ENCODE measurements at places on chromosomes 16 and 17. TPM values are rescaled to one million over a fixed set of nuclear protein-coding genes. Genes with fewer than 3 reads are reported as not detected.

CCL17 gene
- total RNA-seq, result not detected

CLEC19A gene
- not detected for total RNA-seq

SMIM36 gene
- not detected for total RNA-seq

DDX5 gene
- 1,182 TPM for total RNA-seq

CD68 gene
- total RNA-seq, result 32.5 TPM

- H3K4me1 ChIP-seq, result peaks cover 10% of the 10 kb centered on the region
- peaks cover 3% of the 10 kb centered on the region for H3K27me3 ChIP-seq
- no peaks in the 10 kb centered on the region for H3K36me3 ChIP-seq
These were observed 188.8 kb downstream of the RAB11FIP4 start for GRCh38 chr17:31580316-31580705.

DNA sequence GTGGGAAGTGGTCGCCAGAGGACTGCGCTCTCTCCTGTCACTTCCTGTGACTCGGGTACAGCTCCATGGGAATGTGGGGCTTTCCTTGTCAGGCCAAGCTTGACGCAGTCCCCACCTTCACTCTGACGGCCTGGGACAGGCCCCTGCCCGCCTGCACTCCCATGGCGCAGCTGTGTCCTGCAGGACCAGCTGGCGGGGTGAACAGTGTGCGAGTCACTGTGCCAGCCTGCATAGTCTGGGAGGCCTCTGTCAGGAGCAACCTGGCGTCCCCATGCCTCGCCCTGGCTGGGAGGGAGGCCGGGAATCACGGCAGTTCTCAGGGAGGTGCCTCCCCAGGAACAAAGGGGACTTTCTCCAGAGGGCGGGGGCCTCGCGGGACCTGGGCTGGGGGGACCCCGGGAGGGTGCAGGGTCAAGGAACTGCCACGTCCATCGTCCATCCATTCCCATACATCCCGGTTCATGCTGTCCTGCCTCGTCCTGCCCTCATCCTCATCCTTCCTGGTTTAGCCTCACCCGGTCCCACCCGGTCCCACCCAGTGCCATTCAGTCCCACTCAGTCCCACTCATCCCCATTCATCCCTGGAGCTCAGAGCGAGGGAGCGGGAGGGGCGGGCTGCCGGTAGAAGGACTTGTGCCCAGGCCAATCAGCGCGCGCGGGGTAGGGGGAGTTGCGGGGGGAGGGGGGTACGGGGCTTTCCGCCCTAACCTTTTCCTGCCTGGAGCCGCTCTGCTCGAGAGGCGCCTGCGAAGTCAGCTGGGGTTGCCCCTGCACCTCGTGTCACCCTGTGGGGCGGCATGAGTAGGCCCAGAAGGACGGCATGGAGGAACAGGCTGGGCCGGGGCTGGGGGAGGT, 13.4 kb downstream of the FLYWCH1 start:
- H3K4me3 ChIP-seq, result no peak overlapping the region
- H3K27me3 ChIP-seq, result no peaks in the 10 kb centered on the region

DNA sequence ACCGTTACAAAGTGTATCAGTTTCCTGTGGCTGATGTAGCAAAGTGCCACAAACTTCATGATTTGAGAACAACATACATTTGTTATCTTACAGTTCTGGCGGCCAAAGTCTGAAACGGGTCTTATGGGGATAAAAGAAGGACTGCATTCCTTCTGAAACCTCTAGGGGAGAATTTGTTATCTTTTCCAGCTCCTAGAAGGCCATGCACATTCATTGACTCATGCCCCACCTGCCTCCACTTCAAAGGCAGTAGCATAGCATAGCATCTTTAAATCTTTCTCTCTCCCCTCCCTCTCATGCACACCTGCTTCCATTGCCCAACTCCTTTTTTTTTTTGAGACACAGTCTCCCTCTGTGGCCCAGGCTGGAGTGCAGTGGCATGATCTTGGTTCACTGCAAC, 190.7 kb upstream of the DYNLRB2 start:
- no peak overlapping the region for H3K27ac ChIP-seq
- no peak for DNase-seq
- H3K4me1 ChIP-seq, result no peaks in the 10 kb centered on the region

GRCh38 chr17:64096037-64096436, 33.9 kb downstream of the ERN1 start:
- no peak for DNase-seq
- no peak overlapping the region for H3K27ac ChIP-seq
- H3K4me1 ChIP-seq, result peaks cover 12% of the 10 kb centered on the region
- H3K36me3 ChIP-seq, result peaks cover 6% of the 10 kb centered on the region
- no peaks in the 10 kb centered on the region for H3K27me3 ChIP-seq
- H3K4me3 ChIP-seq, result no peak overlapping the region

DNA sequence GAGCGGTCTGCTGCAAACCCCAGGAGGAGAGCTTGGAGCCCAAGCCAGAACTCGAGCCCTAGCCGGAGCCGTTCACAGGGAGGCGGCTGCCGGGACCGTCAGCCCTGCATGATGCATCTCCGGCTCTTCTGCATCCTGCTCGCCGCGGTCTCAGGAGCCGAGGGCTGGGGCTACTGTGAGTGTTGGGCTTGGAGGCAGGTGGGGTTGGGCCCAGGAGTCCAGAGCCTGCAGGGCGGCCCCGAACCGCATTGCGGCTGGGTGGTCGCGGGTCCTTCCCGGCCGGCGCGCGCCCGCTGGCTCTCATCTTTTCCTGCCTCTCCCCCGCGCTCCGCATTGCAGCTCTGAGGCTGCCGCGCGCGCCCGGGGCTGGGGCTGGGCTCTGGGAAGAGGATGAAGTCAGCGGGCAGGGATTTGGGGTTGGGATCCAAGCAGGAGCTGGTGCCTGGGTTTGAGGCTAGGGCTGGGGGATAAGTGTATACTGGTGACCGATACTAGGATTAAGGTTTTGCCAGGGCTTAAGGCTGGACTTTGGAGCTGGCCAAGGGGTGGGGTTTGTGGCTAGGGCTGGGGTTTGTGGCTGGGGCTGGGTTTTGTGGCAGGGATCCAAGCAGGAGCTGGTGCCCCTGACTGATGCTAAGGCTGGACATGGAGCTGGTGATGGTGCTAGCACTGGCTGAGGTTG, 532 bp downstream of the CNTNAP1 start:
- DNase-seq, result peak; percentile 53
- peak overlapping the region; percentile 70 for H3K4me3 ChIP-seq
- peaks cover 42% of the 10 kb centered on the region for H3K27me3 ChIP-seq
- H3K27ac ChIP-seq, result no peak overlapping the region

DNA sequence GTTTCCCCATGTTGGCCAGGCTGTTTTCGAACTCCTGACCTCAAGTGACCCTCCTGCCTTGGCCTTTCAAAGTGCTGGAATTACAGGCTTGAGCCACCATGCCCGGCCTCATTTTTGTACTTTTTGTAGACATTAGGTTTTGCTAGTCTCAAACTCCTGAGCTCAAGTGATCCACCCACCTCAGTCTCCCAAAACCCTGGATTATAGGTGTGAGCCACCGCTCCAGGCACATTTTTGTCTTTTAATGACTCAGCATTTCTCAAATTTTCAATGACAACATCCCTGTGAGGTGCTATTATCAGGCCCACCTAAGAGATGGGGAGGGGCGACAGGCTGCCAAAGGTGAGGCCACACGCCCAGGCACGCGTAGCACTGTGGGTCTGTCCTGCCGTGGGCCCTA, 1.1 kb downstream of the SEPTIN12 start:
- peaks cover 2% of the 10 kb centered on the region for H3K4me1 ChIP-seq
- no peak overlapping the region for H3K27ac ChIP-seq
- H3K27me3 ChIP-seq, result peaks cover 2% of the 10 kb centered on the region

Measured in activated naive CD8-positive, alpha-beta T cell treated with anti-CD3 and anti-CD28 coated beads, Interleukin-2, amount 10 ng/mL, durations not matched to agents 7 days and 5 days (primary cell).